ENCODE measurements at places on chromosomes 7 and 10.

- DNase-seq: no peak
These were observed 353.7 kb upstream of the CHRM2 start for GRCh38 chr7:136514776-136515175.

- DNase-seq: peak; percentile 23
These were observed 9.5 kb upstream of the FRA10AC1 start for GRCh38 chr10:93711891-93712290.

GRCh38 chr7:79272066-79272669 lies 181.3 kb downstream of the MAGI2 start:
- DNase-seq: peak; percentile 49

DNA sequence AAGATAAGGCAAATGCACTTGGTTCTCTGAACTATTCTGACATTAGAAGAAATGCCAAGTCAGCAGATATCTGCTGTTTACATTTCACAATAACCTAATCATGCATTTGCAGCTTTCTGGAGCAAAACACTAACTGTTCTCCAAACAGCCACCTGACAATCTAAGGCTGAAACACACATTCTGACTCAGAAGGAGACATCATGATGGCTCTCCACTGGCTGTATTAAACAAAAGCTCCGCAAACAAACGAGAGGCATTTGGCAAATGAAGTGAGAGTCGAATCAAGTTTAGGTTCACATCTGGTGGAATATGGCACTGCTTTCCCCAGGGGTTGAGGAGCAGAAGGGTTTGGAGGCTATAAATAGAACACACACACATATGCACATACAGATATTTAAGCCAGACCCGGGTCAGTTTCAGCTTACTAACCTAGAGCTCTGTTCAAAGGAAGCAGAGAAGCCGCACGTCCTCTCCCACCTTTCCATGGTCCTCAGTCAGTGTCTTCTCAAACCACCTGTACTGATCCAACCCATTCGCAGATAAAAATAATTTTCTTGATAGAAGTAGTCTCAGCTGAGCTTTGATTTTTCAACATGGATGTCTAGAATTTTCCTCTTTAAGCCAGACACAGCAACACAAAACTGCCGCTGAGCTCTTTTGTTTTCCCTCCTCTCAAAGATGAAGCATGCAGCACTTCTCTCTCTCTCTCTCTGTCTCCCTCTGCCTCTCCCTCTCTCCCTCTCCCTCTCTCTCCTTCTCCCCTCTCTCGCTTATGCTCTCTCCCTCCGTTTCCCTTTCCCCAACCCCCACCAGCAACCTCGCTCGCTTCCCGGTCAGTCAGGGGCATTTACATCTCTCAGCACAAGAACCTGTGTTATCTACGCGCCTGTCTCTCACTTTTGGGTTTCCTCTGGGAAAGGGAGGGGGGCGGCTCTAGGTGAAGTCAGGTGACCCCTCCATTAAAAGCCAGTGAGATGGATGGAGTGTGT lies 682.8 kb downstream of the MAGI2 start:
- no peak for DNase-seq

- DNase-seq: no peak
These were observed 72.8 kb downstream of the PDE1C start for GRCh38 chr7:31997423-31997822.

DNA sequence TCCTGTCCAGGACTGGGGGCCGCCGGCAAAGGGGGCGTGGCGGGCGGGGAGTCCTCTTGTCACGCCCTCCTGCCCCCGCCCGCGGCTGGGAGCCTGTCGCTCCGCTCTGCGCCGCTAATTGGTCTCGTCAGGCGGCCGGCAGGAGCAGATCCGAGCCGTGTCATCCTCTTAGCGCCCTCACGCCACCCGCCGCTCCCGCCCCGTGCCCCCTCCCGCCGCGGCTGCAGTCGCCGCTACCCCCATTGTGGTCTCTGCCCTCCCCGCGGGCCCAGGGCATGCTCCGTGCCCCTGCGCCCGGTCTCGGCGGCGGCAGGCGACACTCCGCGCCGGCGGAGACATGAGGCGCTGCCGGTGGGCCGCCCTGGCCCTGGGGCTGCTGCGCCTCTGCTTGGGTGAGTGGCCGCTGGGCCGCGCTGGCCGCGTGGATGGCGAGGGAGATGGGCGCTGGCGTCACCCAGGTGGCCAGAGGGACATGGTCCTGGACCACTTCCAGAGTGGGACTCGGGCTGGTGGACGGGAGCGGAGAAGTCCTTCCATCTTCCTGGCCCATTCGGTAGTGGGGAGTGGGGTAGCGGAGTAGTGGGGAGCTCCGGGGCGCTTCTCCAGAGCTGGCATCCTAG lies at the start of gene CDHR1:
Gene CDHR1 (plus strand): TSS at position 114 of the 620 bp plus-strand sequence. CDS start 224 bp downstream, at position 338.
- no peak for DNase-seq

DNA sequence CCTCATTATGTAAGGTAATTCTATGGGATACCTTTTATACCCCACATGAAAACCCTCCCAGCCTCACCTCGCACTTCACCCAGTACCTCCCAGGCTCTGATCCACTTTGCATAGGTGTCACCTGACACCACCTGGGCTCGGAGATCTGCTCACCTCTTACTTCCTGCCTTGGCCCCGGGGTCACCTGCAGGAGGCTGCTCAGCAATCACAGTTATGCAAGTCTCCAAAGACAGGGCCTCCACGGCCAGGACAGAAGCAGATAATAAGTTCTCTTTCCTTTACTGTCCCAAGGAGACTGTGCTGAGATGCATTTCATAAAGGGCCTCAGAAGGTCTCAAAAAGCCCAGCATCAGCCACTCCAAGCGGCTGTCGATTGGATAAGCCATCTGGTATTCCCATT lies 112.4 kb upstream of the PPP2R2D start:
- no peak for DNase-seq

DNA sequence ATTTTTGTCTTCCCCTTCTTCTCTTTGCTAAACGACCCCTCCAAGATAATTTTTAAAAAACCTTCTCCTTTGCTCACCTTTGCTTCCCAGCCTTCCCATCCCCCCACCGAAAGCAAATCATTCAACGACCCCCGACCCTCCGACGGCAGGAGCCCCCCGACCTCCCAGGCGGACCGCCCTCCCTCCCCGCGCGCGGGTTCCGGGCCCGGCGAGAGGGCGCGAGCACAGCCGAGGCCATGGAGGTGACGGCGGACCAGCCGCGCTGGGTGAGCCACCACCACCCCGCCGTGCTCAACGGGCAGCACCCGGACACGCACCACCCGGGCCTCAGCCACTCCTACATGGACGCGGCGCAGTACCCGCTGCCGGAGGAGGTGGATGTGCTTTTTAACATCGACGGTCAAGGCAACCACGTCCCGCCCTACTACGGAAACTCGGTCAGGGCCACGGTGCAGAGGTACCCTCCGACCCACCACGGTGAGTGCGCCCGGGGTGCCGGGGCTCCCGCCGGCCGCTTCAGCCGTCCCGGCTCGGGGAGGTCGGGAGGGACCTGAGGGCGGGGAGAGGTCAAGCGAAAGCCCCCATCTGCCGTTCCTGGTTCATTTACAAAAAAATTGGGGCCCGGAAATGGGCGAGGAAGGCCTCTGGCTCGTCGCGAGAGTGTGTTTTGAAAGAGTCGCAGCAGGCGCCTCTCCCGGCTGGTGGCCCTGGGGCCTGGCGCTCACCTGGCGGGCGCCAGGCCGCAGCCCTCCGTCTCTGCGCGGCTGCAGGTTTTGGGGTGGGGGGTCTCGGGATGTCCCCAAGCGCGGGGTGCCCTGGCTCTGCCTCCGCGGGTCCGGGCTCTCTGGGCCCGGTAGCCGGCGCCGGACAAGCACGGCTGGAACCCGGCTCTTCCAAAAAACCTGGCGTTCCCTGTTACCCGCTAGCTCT lies 1.2 kb downstream of the GATA3 start:
- DNase-seq: no peak

Measured in A172 (cell line).